ENCODE measurements at places on chromosomes 13 and 19.

DNA sequence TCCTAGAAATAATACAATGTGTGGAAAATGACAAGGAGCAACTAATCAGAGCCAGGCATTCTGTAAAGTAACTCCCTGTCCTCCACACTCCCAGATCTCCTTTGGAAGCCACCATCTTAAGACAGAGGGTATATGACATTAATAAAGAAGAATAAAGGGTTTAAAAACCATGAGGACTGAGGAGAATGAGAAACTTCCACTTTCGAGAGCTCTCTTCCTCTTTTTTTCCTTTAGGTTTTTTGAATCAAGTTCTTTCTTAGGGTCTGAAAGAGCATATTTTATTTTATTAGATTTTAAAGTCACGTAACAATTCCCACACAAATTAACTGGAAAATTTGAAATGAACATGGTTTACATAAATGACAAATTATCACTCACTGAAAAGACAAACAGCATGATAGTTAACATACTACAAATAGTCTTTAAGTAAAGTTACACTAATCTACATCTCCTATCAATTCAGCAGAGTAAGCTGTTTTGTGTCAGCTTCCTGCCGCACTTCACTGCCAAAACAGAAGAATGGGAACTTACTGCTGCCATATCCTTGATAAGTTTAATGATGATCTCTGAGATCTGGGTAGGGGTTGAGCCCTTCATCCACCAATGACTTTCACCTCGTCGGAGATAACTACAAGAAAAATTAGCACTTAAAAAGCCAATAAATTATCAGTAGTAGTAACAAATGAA is 38.6 kb upstream of the FBXL3 start:
- no peak for DNase-seq

GRCh38 chr19:45406226-45407090 is at the start of gene POLR1G:
Gene POLR1G, plus strand, starts transcription at chr19:45406644. Its CDS starts 53 bp downstream, at chr19:45406697.
- peak; percentile 58 for DNase-seq

DNA sequence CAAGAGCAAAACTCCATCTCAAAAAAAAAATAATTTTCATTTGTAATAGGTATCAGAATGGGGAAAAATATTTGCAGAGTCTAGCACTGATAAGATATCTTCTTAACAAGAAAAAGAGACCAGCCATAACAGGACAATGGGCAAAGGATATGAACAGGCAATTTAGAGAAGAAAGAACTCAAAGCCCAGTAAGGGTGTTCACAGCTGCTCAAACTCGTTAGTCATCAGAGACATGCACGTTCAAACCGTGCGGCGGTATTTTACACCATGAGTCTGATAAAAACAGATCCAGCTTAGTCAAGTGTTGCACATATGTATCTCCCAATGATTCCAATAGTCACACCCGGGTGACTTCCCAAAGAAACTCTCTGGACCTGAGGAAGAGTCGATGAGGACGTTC is 13.7 kb upstream of the NCCRP1 start:
- no peak for DNase-seq

GRCh38 chr13:28337166-28338005 is 157.5 kb downstream of the FLT1 start:
- no peak for DNase-seq

DNA sequence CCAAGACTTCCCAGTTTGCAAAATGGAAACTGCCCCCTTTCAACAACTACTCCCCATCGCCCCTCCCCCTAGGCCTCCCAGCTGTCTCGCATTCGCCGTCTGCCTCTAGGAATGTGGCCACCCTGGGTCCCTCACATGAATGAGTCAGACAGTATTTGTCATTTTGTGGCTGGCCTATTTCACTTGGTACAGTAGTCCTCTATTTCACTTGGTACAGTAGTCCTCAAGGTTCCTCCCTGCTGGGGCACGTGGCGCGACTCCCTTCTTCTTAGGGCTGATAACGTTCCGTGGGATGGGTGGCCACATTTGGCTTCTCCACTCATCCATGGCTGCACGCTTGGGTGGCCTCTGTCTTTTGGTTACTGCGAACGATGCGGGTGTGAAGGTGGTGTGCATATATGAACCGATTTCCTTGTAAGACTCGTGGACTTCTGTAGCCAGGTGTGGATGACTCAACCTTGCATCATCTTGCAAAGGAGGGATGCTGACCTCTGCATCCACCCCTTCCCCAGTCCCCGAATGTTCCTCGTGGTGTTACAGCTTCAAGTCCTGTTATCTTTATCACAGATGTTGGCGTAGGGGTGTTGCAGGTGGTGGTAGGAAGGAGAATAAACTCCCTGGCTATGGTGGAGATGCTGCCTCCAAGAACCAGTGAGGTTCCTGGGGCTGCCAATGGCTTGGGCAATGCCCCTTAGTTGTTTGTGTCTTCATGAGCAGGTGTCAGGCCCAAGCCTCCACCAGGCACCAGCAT is 112.1 kb upstream of the SOX1 start:
- DNase-seq: no peak

GRCh38 chr13:68232351-68233130 is 1002.4 kb upstream of the PCDH9 start:
- no peak for DNase-seq

DNA sequence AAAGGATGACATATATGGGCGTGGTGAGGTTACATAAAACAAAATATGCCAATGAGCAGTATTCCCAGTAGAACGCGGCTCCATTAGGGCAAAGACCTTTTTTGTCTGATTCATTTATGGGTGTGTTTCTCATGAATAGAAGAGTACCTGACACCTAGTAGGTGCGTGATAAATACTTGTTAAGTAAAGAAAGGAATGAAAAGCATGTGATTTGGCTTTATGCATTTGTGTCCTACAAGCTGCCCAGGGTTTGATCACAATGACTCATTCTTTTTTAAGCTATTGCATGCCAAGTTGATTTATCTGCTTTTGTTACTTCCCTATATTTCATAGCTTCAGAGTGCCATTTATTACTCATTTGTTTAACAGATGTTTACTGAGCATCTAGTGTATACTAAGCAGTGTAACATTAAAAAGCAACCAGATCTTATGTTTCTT is 19.1 kb upstream of the KCTD4 start:
- no peak for DNase-seq

DNA sequence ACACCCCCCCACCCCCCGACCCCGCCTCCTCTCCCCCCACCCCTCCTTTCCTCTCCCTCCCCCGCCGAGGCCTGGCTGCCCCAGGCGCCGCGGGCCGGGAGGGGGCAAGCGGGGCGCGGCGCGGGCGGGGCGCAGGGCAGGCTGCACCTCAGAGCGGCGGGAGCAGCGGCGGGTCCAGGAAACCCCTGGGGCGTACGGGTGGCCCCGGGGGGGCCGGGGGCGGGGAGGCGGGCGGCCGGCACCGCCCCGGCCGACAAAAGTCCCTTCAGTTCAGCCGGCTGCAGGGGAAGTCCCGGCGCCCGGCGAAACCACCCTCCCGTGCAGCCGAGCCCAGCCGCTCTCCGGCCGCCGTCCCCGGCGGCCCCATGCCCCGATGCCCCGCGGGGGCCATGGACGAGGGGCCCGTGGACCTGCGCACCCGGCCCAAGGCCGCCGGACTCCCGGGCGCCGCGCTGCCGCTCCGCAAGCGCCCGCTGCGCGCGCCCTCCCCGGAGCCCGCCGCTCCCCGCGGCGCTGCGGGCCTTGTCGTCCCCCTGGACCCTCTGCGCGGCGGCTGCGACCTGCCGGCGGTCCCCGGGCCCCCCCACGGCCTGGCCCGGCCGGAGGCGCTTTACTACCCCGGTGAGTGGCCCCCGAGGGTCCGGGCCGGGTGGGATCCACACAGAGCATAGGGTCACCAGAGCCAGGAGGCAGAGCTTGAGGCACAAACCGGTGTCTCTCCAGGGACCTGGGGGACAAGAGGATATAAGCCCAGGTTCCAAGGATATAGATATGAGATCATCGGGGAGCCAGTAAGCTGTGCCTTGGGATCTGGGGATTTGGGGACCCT is at the start of gene BCL3:
BCL3 (plus strand) TSS at position 283 of the 829 bp plus-strand sequence; CDS start at position 366, 83 bp downstream.
- DNase-seq: peak; percentile 67

- DNase-seq: no peak
These were observed 3.0 kb downstream of the PPP6R1 start for GRCh38 chr19:55255618-55256423.

DNA sequence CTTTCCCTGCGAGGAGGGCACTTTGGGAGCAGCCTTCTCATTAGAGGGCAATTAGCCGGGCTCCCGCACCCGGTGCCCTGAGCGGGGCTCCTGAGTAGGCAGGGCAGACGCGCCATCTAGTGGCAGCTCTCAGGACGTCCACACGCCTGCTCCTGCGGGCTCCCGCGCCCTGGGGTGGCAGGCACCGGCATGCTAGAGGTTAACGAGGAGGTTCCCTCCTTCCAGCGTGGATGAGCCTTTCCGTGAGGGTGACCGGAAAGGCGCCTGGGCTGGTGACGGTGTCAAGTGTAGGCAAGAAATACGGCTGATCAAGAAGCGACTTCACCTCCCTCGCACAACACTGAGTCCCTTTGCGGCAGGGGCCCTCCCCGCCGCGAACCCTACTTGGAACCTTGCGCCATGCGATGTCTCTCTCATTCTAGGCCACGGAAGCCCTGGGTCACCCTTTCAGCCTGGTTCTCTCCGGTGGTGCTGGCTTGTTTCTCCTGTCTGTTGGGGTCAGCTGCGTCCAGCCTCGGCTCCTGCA is 67.7 kb downstream of the ALOX5AP start:
- DNase-seq: peak; percentile 64

DNA sequence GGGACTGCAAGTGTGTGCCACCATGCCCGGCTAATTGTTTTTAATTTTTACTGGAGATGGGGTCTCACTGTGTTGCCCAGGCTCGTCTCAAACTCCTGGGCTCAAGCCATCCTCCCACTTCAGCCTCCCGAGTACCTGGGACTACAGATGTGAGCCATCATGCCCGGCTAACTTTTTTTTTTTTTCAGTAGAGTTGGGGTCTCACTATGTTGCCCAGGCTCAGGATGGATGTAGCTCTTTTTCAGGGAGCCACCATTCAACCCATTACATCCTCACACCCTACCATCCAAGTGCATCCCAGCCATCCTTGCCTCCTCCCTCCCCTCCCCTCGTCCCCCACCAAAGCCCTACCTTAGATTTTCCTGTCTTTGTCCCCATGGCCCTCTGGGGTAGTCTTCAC is 14.9 kb downstream of the CELF5 start:
- DNase-seq: no peak

- DNase-seq: no peak
These were observed 1394.3 kb upstream of the SLC10A2 start for GRCh38 chr13:104460554-104460953.

DNA sequence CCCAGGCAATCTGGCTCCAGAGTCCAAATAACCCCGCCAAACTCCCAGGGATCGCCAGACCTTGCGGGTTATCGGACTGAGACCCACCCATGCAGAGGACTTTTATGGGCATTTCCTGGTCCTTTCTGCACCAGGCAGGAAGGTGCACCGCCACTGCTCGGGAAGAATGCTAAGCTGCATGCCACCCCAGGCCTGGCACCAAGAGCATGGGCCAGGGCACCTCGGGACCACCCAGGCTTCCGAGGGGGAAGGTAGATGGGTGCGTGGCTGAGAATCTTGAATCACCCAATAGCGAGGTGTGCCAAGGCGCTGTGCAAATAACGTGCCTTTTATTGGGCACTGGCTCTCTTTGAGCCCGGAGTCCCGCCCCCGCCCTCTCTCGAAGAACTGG is 422 bp upstream of the ZNF575 start:
- DNase-seq: no peak

DNA sequence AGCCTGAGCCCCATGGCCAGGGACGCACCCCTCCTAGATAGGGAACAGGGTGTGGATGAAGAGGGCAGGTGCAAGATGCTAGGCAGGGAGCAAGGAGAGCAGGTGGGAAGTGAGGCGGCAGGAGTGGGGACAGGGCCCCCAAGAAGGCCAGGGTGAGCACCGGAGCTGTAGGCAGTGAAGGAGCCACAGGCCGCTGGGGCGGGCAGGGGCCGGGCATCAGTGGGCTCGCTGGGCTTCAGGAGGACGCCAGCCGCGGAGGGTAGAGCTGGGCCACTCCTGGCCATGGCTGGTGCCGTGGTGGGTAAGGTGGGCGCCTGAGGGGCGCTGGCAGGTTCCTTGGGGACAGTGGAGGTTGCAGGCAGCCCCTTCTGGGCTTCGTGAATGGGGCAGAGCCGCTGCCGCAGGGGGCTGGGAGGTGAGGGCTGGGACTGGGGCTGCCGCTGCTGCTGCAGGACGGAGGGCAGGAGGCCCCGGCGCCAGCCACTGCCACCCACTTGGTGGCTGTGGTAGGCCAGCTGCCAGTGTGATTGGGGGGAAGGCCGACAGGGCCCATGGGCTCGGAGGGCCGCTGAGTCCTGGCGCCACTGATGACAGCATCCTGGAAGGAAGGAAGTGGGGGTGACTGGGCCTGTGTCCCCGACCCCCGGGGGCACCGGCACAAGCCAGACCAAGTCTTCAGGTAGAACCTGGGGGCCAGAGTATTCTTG is 2.1 kb downstream of the NKPD1 start:
- DNase-seq: no peak

DNA sequence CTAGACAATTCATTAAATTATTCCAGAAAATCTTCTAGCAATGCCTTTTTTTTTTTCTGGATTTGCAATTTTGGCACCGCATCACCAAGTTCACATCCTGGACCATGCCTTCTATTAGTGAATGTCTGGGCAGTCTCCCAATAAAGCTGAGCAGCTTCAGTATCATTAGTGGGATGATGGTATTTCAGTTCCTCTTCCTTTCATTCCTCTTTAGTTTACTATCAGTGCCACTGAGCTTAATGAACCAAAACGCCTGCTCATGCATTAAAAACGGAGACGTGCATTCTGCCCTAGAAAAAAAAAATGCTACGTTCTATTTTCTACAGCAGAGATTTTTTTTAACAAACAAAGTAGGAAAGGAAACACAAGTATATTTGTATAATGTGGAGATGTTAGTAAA is 343.0 kb downstream of the PCDH9 start:
- no peak for DNase-seq

- no peak for DNase-seq
These were observed 375.8 kb upstream of the TSHZ3 start for GRCh38 chr19:31725051-31725450.

GRCh38 chr13:53568491-53568890 is 539.9 kb downstream of the OLFM4 start:
- no peak for DNase-seq

GRCh38 chr19:17332677-17333581 is 1.7 kb downstream of the ANO8 start:
- no peak for DNase-seq

DNA sequence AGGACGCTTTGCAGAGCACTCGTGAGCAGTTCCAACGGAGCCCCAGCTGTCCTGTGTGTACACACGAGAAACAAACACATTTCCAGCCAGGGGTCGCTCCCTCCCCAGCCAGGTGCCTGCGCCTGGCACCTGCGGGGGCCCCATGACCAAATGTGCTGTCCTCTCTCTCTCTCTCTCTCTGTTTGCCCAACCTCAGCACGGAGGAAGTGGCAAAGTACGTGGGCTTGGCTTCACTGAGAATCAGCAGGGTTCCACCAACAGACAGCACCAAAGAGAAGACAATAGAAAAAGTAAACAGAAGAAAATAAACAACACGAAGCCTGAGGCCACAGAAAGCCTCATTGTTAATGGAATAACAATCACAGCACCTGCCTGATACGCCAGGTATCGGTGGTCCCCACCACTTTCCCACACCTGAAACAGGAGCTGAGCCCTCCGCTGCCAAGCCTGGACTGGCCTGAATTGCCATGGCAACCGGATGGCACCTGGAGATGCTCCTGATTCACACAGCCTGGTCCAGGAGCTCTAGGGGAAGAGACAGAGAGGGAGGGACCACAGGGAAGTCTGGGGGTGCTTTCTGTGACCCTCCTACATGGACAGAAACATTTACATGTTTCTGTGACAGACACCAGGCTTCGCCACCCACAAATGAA is 103.9 kb upstream of the CACNA1A start:
- DNase-seq: no peak

Data from activated T-helper 1 cell treated with Interleukin-2 at 50 U/mL for 16 hours (primary cell).